ENCODE measurements at places on chromosomes 1 and 21. TPM values are rescaled to one million over a fixed set of nuclear protein-coding genes. Genes with fewer than 3 reads are reported as not detected.
A peak's percentile ranks its signal among the peaks of the same experiment; 100 is the strongest.

- no peak for DNase-seq
Observed at GRCh38 chr1:3522564-3523265, 68.2 kb downstream of the ARHGEF16 start.

- no peak for DNase-seq
Observed at GRCh38 chr1:94970783-94971182, 43.9 kb upstream of the CNN3 start.

DNA sequence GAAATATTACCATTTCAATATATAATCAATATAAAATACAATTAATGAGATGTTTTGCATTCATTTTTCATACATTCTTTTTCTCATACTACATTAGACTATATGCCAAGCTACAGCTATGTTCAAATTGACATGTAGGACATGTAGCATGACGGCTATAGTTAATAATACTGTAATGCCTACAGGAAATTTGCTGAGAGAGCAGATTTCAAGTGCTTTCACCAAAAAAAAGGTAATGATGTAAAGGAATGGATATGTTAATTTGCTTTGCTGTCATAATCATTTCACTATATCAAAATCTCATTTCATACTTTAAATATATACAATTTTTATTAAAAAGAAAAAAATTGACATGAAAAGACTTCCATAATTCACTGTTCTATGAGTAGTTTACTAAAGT, 215.1 kb downstream of the KCNH1 start:
- DNase-seq = no peak

DNA sequence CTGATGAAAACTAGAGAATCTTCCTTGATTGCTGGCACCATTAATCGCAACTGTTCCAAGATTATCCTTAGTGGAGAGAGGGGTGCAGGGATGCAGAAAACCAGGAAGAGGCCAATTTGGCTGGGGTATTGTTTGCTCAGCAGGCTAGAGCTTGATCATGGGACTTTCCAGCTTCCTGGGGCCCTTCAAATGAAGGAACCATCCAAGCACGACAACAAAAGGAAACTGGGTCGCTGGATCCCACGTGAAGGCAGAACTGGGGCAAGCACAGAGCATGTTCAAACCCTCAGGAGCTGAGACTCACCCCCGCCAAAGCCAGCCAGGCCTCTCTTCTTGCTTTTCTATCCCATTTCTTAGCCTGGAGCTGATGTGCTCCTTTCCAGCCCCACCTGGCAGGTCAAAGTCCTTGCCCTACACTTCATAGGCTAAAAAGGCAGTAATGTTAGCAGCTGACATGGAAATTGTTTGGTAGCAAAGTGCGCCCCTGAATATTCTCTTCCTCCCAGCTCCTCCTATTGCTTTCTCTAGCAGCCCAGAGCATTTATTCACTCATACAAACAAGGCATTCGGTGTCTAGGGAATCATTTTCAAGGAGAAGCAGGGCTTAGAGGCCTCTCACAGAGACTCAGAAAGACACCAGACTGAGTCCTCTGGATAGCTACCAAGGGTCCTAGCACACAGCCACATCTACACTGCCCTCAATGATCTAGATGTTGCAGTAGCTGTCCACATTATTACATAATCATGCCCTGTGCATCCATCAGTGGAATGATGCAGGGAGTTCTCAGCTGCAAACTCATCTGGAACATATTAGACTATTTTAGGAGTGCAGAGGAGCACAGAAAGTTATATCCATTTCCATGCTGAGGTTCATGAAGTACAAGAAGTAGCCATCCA, 11.5 kb downstream of the KCNA2 start:
- DNase-seq = no peak

DNA sequence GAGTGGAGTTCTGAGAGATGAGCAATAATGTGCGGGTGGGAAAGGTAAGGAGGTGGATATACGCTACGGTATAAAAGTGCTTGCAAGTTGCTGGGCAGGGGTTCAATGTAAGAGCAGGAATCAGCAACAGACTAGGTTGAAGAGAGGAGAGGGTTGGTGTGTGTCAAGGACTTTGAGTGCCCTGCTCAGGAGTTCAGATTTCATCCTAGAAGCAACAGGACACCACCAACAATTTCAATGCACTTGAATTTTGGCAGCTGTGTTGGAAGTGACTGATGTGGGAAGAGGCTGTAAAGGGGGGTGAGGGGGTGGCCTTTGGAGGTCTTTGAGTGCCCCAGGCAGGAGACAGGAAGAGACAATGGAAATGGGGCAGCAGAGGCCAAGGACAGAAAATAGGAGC, 57.3 kb downstream of the RHOU start:
- no peak for DNase-seq

GRCh38 chr1:173383351-173383750, 93.8 kb upstream of the PRDX6 start:
- no peak for DNase-seq

DNA sequence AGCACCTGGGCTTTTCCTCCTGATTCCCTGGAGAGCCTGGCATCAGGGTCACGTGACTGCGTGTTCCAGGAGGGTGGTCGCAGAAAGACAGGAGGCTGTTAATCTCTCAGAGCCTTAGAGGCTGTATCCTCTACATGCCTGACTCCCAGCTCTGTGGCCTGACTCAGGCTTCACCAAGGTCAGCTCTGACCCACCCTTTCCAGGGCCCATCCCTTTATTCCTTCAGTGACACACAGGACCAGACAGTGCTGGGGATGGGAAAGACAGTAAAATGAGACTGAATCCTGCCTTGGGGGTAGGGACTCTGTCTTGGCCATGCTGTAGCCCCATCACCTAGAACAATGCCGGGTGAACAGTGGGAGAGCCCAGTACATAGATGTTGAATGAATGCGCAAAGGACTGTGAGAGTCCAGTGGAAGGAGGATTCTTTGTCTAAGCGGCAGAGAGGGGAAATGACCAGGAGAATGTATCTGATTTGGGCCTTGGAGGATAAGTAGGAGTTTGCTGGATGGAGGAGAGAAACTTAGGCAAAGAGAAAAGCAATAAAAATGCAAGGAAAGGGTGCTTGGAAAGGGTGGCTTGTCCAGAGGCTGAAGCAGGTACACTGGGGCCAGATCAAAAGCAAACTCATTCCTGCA, 33.0 kb downstream of the EPHX1 start:
- no peak for DNase-seq

DNA sequence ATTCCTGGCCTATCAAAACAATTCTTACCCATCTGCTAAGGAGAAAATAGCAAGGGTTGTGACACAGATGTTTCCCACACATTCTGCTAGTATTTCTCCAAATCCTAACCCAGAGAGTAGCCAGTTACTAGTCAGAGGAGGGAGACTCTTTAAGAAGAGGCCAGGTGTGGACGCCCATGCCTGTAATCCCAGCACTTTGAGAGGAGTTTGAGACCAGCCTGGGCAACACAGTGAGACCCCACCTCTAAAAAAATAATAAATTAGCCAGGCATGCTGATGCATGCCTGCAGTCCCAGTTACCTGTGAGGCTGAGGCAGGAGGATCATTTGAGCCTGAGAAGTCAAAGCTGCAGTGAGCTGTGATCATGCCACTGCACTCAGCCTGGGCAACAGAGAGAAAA, 28.6 kb downstream of the NVL start:
- no peak for DNase-seq

- DNase-seq = no peak
Observed at GRCh38 chr1:26767714-26768113, 20.0 kb upstream of the PIGV start.

DNA sequence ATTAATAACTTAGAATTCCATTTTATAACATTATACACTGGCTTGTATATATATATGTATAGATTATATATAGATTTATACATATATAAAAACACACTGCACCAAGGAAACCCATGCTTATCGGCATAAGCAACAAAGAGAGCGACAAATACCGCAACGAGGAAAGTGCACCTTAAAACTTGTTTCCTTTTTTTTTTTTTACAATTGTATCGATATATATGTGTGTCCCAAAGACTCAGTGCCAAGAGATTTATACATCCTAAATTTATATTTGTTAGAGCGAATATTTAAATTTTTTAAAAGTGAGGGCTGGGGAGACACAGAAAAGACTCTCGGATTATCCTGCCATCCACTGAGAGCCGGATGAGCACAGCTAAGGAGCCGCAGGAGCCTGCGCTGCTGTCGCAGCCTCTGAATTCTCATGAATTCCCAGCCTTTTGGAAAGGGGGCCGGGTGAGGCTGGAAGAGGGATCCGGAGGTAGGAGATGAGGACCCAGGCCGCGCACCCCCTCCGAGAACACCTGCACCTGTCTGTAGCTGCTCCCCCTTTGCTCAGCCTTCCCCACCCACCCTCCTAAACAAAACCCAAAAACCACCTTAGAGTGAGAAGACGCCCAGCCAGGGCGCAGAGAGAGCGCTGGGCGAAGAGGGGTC, 5.2 kb downstream of the DMRTA2 start:
- DNase-seq = no peak

The NOS1AP gene
- total RNA-seq = 4.4 TPM

GRCh38 chr1:89023026-89023425, 360 bp upstream of the GBP3 start:
- no peak for DNase-seq

DNA sequence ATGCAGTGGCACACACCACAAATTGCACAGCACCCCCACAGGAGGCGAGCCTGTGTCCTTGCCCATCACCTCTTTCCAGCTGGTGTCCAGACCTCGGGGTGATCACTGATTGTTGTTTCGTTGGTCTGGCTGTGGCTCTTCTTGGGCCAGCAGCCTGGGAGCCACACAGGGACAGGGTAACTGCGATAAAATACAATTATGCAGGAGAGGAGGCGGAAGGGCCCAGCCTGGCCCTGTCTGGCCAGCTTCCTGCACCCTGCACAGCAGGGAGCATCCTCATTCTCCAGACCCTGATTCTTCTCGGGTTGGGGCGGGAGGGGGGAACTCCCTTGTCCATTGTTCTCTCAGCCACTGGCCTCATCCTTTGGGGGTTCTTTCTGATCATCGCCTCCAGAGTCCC, 83.6 kb downstream of the ADARB1 start:
- no peak for DNase-seq

The LEFTY1 gene
- total RNA-seq = 1.7 TPM

GRCh38 chr1:2236695-2237677, 8.9 kb downstream of the SKI start:
- DNase-seq = no peak

The LCE1F gene
- not detected for total RNA-seq

GRCh38 chr1:40986956-40987355, 7.5 kb downstream of the CTPS1 start:
- DNase-seq = no peak

- DNase-seq = peak; percentile 77
Observed at GRCh38 chr21:45421071-45421845, 16.3 kb downstream of the COL18A1 start.

The SFN gene
- 2.7 TPM for total RNA-seq

The NGF gene
- 4.2 TPM for total RNA-seq

- DNase-seq = no peak
Observed at GRCh38 chr1:212918824-212919223, 31.5 kb upstream of the VASH2 start.

GRCh38 chr1:160191756-160192155, 1.4 kb downstream of the CASQ1 start:
- no peak for DNase-seq

The SPRR2B gene
- total RNA-seq = not detected

DNA sequence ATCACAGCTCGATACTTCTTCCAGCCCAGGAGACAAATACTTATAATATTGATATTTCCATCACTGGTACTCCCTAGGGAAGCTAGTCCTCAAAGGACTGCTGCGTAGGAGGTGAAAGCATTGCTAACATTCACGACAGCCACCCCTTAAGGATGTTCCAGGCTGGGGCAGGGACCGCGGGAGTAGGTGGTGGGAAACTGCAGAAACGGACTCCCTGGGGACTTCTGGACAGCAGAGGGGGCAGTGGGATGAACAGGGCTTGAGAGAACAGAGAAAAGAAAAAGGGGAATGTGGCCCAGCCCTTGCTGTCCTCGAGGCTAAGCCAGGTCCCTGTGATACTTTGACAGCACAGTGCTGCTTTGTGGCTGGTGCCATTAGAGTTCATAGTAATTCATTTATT, 108.0 kb downstream of the HMGB4 start:
- DNase-seq = no peak

DNA sequence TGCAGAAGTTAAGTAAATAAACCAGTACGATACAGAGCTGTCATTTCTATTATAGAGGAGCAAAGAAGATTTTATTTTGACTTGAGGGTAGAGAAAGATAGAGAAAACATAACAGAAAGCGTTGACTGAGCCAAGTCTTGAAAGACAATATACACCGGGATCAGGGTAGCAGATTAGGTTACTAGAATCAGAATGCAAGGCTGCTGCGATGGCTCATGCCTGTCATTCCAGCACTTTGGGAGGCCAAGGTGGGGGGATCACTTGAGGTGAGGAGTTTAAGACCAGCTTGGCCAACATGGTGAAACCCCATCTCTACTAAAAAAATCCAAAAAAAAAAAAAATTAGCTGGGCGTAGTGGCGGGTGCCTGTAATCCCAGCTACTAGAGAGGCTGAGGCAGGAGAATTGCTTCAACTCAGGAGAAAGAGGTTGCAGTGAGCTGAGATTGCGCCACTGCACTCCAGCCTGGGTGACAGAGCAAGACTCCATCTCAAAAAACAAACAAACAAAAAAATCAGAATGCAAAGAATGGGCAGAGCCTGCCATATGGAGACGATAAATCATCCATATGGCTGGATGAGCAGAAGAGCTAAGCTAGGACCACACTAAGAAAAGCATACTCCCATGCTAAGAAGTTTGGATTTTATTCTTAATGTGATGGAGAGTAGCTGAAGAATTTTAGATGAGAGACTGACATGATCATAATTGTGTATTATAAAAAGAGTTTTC, 9.9 kb upstream of the ABCD3 start:
- no peak for DNase-seq

DNA sequence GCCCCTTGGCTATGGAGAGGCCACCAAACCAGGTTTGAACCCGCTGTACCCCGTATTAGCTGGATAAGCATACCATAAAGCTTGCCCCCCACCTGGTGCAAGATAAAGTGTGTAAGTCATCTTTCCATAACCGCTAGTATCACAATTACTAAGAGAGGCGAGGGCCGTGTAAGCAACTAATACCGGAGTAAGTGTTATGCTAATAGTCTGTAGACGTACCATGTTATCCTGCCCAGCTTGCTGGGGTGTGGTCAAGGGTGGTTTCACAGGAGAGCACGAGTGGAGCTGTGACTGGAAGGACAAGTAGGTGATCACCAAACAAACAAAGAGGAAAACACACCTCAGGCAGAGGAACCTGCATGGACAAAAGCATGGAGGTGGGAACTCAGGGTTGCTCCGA, 3.6 kb upstream of the TNFRSF1B start:
- no peak for DNase-seq

GRCh38 chr1:212178851-212179250, 106.4 kb upstream of the PPP2R5A start:
- DNase-seq = no peak

The INAVA gene
- total RNA-seq = 35.7 TPM

- DNase-seq = no peak
Observed at GRCh38 chr1:241647658-241648057, 4.4 kb upstream of the WDR64 start.

DNA sequence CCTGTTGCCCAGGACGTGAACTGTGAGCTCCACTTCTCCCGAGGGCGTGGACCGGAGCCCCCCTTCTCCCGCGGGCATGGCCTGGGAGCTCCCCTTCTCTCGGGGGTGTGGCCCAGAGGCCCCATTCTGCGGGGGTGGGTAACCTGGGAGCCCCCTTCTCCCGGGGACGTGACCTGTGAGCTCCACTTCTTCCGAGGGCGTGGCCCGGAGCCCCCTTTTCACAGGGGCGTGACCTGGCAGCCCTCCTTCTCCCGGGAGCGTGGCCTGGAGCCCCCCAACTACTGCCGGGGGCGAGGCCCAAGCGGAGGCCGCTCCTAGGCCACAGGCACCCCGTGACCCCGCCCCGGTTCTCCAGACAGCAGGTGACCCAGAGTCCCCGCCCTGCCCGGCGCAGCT, 320 bp downstream of the C1orf174 start:
- no peak for DNase-seq

Data from mesothelial cell of epicardium (in vitro differentiated cells).